ENCODE measurements at places on chromosomes 11 and 22.

DNA sequence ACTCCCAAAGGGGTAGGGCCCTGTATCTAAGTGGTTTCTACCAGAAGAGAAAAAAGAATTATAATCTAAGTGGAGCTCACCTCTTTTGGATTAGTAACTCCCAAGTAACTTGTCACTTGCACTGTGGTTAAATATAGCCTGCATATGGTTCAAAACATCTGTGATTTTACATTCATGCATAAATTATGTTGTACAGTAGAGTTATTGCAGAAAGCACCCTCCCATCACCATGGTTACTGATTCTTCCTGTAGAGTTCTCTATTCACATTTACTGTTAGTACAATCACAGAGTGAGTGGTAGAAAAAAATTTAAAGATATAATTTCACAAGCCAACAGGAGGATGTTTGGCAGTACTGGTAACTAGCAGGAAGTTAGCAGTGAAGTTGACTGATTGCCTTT is 80.4 kb downstream of the LRRC4C start:
- no peak for DNase-seq

- DNase-seq, result no peak
Observed at GRCh38 chr11:131418189-131418588, 47.8 kb downstream of the NTM start.

GRCh38 chr11:35236667-35237003 is 97.7 kb downstream of the CD44 start:
- no peak for DNase-seq

- no peak for DNase-seq
Observed at GRCh38 chr11:3073029-3073435, 15.8 kb upstream of the CARS1 start.

GRCh38 chr11:6992457-6993417 is 27.4 kb downstream of the ZNF214 start:
- DNase-seq, result no peak

- DNase-seq, result no peak
Observed at GRCh38 chr11:8744423-8744822, 61.8 kb downstream of the RPL27A start.

All from DMS 273 treated with DMSO at 0.1 percent for 48 hours (cell line).